ENCODE measurements at places on chromosomes 13 and 19.

GRCh38 chr13:59633290-59633689, 530.4 kb downstream of the DIAPH3 start:
- no peak for DNase-seq

- DNase-seq: no peak
Observed at GRCh38 chr13:80164462-80164861, 176.5 kb downstream of the SPRY2 start.

DNA sequence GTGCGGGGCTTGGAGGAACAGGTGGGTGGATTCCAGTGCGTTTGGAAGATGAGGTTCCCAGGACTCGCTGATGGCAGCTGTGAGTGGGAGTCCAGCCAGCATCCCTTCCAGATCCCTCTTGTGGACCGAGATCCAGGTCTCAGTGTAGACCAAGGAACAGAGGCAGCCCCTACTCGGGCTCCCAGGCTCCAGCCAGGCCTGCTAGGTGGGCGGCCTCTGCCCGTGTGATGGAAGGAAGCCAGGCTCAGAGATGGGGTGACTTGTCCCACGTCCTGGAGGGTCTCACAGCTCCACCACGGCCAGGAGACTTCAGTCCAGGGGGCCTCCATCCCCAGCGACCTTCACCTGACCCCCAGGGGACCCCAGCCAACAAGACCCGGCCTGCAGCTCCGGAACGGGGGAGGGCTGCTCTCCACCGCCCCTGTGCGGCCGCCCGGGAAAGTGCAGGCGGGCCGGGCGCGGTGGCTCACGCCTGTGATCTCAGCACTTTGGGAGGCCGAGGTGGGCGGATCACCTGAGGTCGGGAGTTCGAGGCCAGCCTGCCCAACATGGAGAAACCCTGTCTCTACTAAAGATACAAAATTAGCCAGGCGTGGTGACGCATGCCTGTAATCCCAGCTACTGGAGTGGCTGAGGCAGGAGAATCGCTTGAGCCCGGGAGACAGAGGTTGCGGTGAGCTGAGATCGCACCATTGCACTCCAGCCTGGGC, 729 bp upstream of the MADCAM1 start:
- DNase-seq: peak; percentile 22

DNA sequence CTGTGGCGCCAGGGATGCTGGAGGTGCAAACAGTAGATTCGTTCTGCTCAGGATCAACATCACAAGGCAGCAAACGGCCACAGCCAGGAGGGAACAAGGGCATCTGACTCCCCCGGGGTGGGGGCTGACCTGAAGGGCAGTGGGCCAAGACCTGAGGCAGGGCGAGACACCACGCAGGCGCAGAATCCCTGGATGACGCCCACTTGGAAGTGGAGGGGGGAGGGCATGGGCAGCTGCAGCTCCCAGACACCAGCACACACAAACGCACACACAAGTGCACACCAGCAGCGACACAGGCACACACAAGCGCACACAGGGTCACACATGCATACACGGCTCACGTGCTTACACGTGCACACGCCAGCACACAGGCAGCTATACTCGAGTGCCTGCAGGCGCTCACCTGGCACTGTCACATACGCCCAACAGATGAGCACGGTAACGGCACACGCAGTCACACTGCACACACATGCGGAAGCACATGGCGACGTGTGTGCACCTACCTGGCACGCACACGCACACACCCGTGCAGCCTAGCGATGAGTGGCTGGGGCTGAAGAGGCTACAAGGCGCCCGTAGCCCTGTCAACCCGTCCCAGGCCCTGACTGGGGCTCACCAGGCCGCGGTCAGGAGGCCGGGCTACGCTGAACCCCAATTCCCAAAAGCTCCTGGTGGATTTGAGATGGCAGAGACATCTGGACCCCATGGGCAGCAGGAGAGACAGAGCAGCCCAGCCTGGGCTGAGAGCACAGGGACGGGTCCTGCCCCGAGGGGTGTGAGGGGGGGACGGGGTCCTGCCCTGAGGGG, 5.5 kb downstream of the C2CD4C start:
- DNase-seq: no peak

DNA sequence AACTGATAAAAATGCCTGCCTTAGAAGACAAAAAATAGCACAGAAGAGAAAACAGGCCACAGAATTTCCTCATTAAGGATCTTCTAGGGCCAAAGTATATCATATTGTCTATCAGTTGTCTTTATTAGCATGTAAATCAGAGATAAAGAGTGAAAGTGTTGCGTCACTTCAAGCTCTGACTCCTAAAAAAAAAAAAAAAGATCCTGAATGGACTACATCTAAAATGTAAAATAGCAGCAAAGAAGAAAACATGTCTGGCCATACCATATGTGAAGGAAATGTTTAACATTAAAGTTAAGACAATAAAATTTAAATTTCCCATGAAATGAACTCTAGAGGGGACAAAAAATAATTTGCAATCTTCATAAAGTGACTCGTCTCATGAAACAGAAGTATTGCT, 237.4 kb downstream of the PCDH9 start:
- no peak for DNase-seq

DNA sequence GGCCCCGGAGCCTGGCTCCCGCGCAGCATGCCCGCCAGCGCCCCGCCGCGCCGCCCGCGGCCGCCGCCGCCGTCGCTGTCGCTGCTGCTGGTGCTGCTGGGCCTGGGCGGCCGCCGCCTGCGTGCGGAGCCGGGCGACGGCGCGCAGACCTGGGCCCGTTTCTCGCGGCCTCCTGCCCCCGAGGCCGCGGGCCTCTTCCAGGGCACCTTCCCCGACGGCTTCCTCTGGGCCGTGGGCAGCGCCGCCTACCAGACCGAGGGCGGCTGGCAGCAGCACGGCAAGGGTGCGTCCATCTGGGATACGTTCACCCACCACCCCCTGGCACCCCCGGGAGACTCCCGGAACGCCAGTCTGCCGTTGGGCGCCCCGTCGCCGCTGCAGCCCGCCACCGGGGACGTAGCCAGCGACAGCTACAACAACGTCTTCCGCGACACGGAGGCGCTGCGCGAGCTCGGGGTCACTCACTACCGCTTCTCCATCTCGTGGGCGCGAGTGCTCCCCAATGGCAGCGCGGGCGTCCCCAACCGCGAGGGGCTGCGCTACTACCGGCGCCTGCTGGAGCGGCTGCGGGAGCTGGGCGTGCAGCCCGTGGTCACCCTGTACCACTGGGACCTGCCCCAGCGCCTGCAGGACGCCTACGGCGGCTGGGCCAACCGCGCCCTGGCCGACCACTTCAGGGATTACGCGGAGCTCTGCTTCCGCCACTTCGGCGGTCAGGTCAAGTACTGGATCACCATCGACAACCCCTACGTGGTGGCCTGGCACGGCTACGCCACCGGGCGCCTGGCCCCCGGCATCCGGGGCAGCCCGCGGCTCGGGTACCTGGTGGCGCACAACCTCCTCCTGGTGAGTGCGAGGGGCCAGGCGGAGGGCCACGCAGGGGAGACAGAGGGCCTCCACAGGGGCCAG, at the start of gene KL:
Gene KL (plus strand): TSS at position 10 of the 909 bp plus-strand sequence. CDS start 18 bp downstream, at position 28.
- no peak for DNase-seq

- no peak for DNase-seq
Observed at GRCh38 chr13:38045278-38046048, 175.9 kb upstream of the TRPC4 start.

GRCh38 chr13:114004420-114005205, 30.7 kb upstream of the C13orf46 start:
- DNase-seq: no peak

- no peak for DNase-seq
Observed at GRCh38 chr13:114141261-114141996, 9.0 kb upstream of the RASA3 start.

GRCh38 chr13:48234566-48235340, 1.7 kb downstream of the ITM2B start:
- no peak for DNase-seq

- peak; percentile 81 for DNase-seq
Observed at GRCh38 chr19:3821857-3822364, 35.7 kb upstream of the MATK start.

DNA sequence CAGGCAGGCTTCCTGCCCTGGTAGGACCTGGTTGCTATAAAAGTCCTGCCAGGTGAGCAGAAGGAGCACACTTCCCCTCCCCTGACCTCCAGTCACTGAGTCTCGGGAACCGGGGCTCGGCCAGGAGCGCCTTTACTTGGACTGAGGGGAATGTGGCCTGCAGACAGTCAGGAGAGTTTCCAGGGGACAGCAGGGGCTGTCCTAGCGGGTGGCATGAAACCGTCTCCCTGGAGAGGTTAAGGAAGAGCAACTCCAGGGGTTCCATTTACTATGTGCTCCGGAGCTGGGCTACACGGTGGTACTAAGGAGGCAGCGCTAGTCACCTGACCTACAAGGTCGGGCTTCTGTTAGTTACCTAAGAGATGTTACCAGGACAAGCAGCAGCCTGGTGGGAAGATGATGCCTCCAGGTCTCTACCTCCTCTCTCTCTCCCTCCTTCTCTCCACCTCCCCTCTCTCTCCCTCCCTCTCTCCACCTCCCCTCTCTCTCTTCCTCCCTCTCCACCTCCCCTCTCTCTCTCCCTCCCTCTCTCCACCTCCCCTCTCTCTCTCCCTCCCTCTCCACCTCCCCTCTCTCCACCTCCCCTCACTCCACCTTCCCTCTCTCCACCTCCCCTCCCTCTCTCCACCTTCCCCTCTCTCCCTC, 4.1 kb upstream of the CNOT3 start:
- DNase-seq: no peak

GRCh38 chr13:51943721-51944120, 67.5 kb downstream of the ATP7B start:
- DNase-seq: no peak

GRCh38 chr19:42480335-42481095, 37.8 kb upstream of the CXCL17 start:
- no peak for DNase-seq

- no peak for DNase-seq
Observed at GRCh38 chr19:41895745-41896580, 13.0 kb downstream of the ARHGEF1 start.

- DNase-seq: no peak
Observed at GRCh38 chr19:55308281-55308680, 16.9 kb downstream of the TMEM150B start.

- DNase-seq: no peak
Observed at GRCh38 chr13:73325723-73326558, 267.1 kb downstream of the KLF5 start.

GRCh38 chr13:77329911-77330584, 3.2 kb upstream of the MYCBP2 start:
- DNase-seq: no peak

GRCh38 chr19:51187395-51188226, 37.3 kb upstream of the CD33 start:
- no peak for DNase-seq

DNA sequence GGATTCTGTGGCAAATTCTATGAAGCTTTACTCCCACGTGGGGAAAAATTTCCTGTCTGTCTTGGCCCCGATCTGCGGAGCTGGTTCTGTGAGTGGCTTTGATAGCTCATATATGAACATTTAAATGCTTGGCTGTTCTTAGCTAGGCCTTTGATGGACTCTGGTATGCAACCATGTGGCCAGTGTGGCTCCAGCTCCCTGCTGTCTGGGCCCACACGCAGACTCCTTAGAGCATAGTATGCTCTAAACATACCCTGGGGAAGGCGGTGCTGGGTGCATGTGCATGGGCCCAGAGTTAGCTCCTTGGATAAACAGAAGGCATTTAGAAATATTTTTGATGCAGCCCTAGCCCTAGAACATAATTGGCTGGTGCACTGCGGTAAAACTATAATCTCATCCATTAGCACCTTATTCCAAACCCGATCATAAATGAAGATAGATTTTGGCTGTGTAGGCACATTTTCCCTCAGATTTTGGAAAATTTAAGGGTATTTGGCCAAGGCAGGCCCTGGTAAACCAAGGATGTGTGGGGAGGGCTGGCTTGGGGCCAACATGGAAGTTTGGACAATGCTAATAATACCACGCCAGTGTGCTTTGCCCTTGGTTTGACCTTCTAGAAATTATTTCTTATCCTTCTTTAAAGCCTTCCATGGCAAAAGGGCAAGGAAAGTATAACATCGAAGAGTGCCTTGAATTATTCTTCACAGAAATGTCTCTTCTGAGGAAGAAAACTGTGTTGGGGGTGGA, 153.5 kb downstream of the LMO7 start:
- DNase-seq: no peak

GRCh38 chr13:65710514-65710913, 1519.6 kb downstream of the PCDH9 start:
- DNase-seq: no peak

- DNase-seq: no peak
Observed at GRCh38 chr13:26594363-26594762, 36.9 kb downstream of the WASF3 start.
